Kidney glomerular epithelial cell (primary cell): ENCODE measurements at places on chromosomes 2 and 18.

DNA sequence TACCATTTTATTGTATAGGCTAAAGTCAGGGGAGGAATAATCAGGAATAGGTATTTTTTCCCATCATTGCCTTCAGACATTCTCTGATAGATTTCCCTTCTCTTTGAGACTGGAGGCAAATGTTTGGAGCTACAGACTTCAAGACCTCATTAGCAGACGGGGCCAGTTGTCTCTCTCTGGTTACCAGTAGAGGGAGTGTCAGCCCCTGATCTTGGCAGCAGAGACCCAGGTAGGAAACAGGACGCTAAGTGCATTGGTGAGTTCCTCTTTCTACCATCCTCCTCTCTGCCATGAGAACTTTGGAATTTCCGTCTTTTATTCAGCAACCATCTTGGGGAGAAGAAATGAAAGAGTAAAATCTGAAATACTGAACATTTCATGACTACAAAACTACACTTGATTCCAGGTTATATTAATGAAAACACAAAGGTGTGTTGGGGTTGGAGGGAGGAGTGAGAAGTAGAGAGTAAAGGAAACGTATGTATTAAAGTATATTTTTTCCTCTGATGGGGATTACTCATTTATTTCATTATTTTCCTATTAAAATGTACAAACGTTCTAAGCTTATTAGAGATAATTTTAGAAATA is 186.2 kb upstream of the GCFC2 start:
- DNase-seq, result peak; percentile 21

- peak; percentile 57 for DNase-seq
Measured at GRCh38 chr2:212646698-212647366, 108.2 kb upstream of the ERBB4 start.

- no peak for DNase-seq
Measured at GRCh38 chr2:105330681-105331375, 1.3 kb upstream of the TGFBRAP1 start.

GRCh38 chr18:45057955-45058600 is 377.4 kb downstream of the SETBP1 start:
- no peak for DNase-seq

DNA sequence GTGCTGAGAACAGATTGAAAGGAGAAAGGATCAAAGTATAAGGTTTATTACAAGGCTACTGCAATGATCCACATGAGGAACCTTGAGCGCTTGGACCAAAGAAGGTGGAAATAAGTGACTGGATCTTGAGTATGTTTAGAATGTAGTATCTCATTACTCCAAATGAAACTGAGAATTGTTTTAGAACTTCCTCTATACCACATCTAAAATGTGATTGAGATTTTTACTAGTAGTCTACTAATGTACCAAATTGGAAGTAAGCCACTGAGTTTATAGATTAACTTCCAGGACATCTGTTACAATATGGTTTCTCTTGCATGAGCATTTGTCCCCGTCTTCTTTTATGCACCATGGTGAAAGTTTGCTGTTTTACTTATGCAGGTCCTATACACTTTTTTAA is 300.5 kb downstream of the SUCLG1 start:
- no peak for DNase-seq

GRCh38 chr18:54192900-54193299 is 31.6 kb downstream of the MBD2 start:
- no peak for DNase-seq
